Memory B cell (primary cell): ENCODE measurements at places on chromosomes 13 and 19.
A peak's percentile ranks its signal among the peaks of the same experiment; 100 is the strongest.

- DNase-seq = no peak
These were observed 11.1 kb upstream of the ENOX1 start for GRCh38 chr13:43797869-43798268.

- DNase-seq = no peak
These were observed 46.5 kb downstream of the DNAJC3 start for GRCh38 chr13:95723438-95723837.

DNA sequence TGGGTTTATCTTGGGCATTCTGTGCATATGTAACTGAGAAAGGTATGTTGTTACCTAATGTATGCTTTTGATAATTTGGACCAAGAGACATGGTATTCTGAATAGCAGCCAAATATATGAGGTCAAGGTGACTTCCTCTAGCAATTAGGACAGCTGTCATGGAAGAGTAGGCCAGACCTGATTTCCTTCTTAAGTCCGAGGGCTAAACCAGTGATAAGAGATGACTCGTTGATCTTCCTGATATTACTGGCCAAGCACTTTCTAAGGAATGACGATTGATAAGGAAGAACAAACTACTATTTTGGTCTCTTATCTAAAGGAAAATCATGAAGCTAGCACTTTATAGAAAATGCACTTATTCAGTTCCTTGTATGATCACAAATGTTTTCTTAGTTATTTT lies 42.7 kb downstream of the ARHGAP35 start:
- DNase-seq = no peak

DNA sequence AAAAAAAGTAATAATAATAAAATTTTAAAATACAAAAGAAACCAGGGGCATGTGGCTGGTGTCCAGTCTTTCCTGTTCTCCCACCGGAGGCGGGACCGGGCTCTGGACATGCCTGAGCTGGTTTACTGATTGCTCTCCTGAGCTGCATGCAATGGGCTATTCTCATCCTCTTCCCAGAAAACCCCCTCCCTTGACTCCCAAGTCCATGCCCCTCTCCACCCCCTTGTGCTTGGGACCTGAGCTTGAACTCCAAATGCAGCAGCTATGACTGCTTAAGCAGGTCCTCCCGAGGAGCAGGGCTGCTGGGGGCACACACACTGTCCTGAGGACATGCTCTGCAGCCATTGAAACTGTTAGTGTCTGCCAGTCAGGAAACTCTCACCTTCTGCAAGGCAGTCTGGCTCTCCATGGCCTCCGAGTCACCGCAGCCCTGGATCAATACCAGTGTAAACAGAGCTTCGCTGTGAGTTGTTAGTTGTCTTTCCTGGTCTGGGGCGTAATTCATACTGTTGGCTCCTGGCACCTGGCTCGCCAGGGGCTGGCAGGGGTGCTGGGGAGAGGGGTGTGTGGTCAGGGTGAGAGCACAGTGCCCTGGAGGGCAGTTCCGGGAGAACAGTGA lies 41.6 kb upstream of the CHST8 start:
- no peak for DNase-seq

DNA sequence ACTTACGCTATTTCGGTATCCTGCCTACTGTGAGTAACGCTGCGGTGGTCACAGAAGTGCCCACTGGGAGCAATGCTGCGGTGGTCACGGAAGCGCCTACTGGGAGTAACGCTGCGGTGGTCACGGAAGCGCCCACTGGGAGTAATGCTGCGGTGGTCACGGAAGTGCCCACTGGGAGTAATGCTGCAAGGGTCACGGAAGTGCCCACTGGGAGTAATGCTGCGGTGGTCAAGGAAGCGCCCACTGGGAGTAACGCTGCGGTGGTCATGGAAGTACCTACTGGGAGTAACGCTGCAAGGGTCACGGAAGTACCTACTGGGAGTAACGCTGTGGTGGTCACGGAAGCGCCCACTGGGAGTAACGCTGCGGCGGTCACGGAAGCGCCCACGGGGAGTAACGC lies 52.1 kb upstream of the SOX1 start:
- no peak for DNase-seq

- no peak for DNase-seq
These were observed 194.4 kb downstream of the GGACT start for GRCh38 chr13:100394005-100394695.

- no peak for DNase-seq
These were observed 12.1 kb downstream of the FBXL12 start for GRCh38 chr19:9806803-9807202.

DNA sequence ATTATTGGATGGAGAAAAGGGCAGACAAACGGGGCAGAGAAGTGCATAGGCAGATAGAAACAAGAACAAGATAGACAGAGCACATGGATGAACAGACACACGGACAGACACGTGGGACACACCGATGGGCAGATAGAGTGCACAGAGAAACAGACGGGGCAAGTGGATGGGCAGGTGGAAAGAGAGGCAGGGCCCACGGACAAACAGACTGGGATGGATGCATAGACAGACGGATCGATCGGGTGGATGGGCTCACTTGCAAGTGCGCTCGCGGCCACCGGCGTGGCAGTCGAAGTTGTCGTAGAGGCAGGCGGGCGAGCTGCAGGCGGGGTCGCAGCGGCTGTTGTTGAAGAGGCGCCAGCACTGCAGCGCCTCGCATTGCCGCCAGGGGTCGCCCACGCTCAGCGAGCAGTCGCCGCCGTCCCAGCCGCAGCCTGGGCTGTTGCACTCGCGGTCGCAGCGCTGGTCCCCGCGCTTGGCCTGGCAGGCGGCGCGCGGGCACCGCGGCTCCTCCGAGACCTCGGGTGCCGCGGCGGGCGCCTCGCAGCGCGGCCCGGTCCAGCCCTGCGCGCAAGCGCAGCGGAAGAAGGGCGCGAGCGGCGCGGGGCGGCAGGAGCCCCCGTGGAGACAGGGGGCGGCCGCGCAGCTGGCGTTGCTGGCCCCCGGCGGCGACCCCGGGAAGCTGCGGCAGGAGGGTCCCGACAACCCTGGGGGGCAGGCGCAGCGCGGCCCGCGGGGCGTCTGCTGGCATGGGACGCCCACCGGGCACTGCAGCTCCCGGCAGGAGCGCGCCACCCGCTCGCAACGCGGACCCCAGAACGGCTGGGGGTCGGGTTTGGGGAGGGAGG lies 23.3 kb downstream of the NOTCH3 start:
- peak; percentile 92 for DNase-seq

DNA sequence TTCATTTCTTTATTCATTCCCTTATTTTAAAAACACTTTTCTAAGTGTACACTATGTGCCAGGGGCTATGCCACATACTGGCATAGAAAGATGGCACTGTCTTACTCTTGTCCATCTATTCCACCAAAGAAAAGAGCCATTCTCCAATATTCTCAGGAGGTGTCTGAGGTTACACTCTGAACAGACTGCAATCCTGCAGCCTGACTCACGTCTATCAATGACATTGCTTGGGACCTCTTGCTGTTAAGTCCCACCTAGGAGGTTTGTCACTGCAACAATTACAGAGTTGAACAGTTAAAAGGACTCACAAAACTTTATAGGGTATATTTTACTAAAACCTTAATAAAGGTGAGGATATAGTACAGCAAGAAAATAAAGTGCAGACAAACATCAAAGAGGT lies 512.9 kb upstream of the HTR2A start:
- no peak for DNase-seq

DNA sequence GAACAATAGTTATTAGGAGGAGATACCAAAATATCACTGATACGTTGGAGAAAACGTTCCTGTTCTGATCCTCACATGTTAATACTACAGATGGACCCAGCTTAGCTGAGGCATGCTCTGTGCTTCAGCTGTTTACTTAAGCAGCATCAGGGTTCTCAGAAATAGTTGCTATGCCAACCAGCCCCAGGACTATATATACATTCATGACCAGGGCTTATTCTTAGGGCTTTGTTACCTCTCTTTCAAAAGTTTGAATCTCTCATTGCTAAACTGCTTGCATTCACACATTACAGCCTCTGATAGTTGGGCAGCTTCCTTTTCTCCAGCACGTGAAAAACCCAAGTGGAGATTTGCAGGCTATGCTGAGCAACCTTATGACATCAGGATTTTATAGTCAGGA lies 800.4 kb downstream of the DIAPH3 start:
- DNase-seq = no peak
